ENCODE measurements at places on chromosomes 1 and 21. TPM values are rescaled to one million over a fixed set of nuclear protein-coding genes. Genes with fewer than 3 reads are reported as not detected.

GRCh38 chr1:26290882-26291261 is 11.0 kb downstream of the SH3BGRL3 start:
- no peak for DNase-seq

GRCh38 chr1:117654493-117655219 is 48.8 kb downstream of the TENT5C start:
- DNase-seq, result no peak

The PTAFR gene
- total RNA-seq, result 3.5 TPM

- peak; percentile 25 for DNase-seq
Observed at GRCh38 chr1:170562646-170563338, 30.8 kb downstream of the GORAB start.

The LRRC71 gene
- total RNA-seq, result 0.66 TPM

- DNase-seq, result no peak
Observed at GRCh38 chr1:33455539-33456501, 16.6 kb upstream of the ZSCAN20 start.

DNA sequence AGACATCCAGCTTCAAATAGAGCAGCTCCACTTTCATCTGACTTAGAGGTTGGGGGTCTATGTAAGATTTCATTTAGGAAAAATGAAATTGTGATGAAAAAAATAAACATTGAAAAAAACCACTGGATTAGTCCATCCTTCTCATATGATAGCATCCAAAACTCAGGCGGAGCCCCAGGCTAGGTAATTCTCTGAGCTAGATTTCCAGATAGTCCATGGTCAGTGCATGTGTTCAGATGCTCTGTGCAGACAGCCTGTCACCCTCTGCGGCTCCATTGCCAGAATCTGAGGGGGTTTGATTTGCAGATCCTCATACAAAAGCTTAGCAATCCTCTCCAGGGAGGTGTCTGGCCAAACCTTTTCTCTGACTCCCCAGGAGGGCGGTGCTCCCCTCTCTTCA is 49.2 kb downstream of the C8B start:
- DNase-seq, result no peak

GRCh38 chr1:240189386-240189989 is 97.8 kb downstream of the FMN2 start:
- peak; percentile 48 for DNase-seq

DNA sequence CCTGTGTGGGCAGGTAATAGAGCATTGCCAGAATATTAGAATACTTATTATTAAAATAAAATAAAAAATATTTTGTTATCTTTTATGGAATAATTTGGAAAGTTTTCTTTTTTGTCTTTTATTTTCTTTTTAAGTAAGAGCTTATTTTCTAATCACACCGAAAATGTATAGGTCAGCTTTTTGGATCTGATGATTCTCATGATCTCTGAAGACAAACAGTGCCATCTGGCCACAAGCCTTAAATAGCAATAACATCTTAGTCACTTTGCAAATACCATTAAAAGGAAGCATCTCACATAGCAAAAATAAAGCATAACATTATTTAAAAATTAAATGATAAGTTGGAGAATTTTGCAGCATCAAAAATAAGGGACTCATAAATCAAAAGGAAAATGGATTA is 213.8 kb downstream of the PLA2G4A start:
- DNase-seq, result no peak

The CLDN17 gene
- total RNA-seq, result not detected

GRCh38 chr1:10726355-10726754 is 70.1 kb downstream of the CASZ1 start:
- DNase-seq, result no peak

GRCh38 chr21:35335951-35336446 is 286.9 kb upstream of the RUNX1 start:
- DNase-seq, result no peak

Data from tibial nerve (tissue), 4 donors.